ENCODE measurements at places on chromosomes 6 and 20.

GRCh38 chr6:27861276-27861840, 50.8 kb downstream of the OR2B2 start:
- no peak for DNase-seq

- no peak for DNase-seq
These were observed 333.3 kb downstream of the HACE1 start for GRCh38 chr6:104526376-104526775.

DNA sequence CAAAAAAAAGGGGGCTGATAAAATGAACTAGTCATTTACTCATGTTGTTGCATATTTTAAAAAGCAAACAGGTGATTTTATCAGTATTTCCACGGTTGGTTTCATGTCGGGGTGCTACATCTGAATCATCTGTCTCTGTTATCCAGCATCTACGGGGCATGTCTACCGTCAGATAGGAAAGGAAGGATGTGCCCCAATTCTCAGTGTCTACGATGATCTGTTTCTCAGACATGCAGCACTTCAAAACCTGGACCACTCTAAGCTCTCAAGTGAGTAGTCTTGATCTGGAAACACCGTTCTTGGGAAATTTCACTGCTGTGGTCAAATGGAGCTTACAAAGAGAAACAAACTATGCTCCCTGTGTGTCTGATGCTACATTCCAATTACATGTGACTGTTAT, 240.3 kb upstream of the TAB2 start:
- DNase-seq, result no peak

- no peak for DNase-seq
These were observed 143.7 kb downstream of the SYNDIG1 start for GRCh38 chr20:24612799-24613775.

DNA sequence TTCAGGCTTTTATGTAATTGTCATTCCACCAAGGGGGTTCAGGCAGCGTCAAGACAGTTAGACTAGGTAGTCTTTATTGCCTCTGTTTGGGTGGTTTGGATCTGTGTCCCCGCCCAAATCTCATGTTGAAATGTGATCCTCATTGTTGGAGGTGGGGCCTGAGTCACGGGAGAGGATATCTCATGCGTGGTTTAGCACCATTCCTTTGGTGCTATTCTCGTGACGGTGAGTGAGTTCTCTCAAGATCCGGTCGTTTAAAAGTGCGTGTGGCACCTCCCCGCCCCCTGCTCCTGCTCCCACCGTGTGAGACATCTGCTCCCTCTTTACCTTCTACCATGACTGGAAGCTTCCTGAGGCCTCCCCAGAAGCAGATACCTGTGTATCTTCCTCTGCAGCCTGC, 51.3 kb upstream of the FOXC1 start:
- no peak for DNase-seq

GRCh38 chr6:76174722-76175121, 102.3 kb upstream of the IMPG1 start:
- no peak for DNase-seq

DNA sequence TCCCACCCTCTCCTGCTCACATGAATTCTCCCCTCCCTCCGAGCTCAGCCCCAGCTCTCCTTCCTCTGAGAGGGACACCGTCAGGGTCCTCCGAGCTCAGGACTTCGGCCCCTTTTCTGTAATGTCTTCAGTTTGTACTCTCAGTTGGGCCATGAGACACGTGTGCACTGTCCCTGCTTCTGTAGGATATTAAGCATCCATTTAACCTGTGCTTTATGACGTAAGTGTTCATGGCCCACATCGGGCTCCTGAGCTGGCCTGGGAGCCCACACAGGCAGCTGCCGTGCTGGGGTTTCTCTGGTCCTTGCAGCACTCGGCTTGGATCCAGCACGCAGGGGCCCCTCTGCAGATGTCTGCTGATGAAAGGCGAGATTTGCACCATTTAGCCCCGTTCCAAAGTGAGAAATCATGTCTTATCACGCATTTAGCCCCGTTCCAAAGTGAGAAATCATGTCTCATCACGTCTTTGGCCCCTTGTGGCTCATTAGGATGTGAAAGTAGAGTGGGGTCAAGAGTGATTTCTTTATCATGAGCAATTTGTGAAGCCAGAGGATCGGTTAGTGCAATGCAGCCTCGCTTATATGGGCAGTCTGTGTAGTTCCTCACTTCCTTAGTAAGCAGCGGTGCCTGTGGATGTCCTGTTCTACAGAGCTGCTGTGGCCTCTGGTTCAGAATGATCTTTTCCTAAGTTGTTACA, 25.3 kb downstream of the DUSP22 start:
- DNase-seq, result no peak

GRCh38 chr20:24990810-24991252, 1.7 kb downstream of the APMAP start:
- no peak for DNase-seq

DNA sequence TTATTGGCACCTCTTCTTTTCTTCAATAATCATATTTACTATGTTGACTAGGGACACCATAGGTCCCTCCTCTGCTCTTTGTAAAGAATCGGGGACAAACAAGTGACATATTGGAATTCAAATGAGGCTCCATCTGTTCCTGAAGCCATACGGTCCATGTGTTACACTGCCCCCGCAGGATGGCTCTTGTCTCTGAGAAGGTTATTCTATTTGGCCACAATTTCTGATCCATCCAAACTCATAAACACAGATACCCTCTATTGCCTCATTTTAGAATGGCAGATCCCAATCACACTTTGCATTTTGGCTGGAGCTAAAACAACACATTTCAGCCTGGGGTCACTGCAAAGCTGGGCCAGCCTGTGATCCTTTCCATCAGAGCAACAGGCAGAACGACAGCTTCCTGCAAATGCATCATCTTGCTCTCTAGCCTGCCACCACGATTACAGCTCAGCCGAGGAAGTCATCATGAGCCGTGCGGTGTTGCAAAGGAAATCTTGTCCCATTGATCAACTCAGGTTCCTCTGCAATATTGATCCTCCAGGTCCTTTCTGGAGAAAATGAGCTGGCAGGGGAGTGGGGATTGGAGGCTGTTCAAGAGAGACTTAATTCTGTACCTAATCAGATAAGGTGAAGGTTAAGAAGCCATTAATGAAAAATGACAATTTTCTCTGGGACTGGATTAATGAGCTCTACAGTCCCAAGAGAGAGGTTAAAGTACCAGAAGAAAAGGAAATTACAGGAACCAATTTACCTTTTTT, 73.1 kb downstream of the AGPAT4 start:
- no peak for DNase-seq

DNA sequence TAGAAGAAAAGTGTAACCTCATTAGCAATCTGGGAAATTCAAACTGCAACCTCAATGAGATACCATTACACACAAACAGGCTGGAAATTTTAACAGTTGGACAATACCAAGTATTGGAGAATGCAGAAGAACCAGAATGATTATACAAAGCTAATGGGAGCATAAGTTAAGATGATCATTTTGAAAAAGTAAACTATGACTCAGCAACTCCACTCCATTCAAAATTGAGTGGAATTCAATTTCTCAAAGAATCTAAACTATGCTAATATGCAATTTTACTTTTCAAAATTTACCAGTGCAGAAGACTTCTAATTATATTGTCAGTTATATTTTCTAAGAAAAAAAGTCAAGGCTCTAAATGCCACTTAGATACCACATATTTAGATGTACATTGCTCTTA, 17.2 kb downstream of the GPLD1 start:
- no peak for DNase-seq

GRCh38 chr6:139891471-139891870, 517.0 kb upstream of the CITED2 start:
- DNase-seq, result no peak

DNA sequence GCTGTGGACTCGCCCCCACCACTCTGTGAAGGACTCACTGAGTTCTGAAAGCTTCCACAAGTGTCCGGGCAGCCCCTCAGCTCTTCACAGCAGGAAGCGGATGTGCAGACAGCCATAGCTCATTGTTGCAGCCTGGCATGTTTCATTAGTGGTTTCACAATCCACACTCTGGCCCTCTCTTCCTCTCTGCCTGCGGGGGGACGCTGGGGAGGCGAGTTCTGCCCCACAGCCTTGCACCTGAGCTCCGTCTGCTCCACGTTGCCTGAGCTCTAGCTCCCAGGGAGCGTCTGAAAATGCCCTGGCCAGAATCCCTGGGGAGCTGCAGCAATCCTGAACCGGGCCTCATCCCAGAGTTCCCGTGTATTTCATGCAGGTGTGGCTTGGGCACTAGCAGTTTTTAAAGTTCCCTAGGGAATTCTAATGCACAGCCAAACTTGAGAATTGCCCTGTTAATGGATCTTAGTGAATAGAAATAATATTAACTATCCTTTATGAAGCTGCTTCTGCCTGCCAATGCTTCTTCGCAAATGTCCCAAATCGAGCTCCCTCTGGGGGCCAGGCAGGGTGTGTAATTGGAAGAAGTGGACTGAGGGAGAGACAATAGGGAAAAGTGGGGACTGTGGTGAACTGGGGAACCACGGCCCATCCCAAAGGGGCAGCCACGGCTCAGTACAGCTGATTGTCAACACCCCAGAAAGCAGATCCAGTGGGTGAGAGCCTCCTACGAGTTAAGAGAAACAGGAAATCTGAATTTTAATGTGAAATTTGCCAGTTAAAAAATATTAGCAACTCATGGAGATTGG, 51.5 kb downstream of the CTCFL start:
- DNase-seq, result no peak

DNA sequence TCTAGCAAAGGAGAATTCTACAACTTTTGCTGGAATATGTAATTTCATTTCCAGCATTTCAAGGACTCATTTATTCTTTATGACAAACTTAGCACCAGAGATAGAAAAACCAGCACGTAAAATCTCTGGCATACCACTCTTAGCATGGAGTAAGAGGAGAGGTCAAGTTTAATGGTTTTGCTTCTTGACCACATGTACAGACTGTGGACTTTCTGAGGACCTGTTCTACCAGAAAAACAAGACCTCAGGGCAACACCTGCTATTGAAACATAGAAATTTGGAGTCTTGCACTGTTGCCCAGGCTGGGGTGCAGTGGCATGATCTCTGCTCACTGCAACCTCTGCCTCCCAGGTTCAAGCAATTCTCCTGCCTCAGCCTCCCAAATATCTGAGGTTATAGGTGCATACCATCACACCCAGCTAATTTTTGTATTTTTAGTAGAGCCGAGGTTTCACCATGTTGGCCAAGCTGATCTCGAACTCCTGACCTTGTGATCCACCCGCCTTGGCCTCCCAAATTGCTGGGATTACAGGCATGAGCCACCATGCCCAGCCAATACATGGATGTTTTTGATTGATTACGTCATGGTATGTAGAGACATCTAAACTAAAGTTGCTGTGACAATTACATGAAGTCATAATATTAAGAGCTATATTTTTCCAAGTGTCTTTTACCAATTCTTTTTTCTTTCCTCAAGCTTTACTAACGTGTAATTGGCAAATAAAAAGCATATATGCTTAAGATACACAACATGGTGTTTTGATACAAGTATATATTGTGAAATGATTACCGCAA, 36.1 kb downstream of the CRYBG1 start:
- no peak for DNase-seq

GRCh38 chr6:14716499-14717146, 529.2 kb upstream of the JARID2 start:
- no peak for DNase-seq

GRCh38 chr6:166970091-166970490, 13.7 kb upstream of the RNASET2 start:
- DNase-seq, result no peak

DNA sequence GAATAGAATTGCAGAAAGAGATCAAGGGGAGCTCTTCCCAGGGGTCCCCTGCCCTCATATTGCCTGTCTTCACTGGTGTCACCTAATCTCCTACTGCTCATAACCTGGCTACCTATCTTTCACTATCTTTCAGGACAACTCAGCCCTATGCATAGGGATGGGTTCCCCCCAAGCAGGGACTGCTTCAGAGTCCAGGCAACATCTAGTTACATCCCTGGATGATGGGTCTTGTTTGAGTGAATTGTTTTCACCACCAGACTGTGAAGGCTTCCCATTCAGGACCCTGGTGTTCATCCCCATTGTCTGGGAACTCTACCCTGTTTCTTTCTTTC, 850 bp upstream of the HECA start:
- no peak for DNase-seq

GRCh38 chr6:43702534-43703440, 15.2 kb upstream of the MRPS18A start:
- DNase-seq, result no peak

- DNase-seq, result no peak
These were observed 2.1 kb downstream of the USP49 start for GRCh38 chr6:41892921-41893564.

GRCh38 chr6:150403458-150404246, 34.8 kb downstream of the IYD start:
- DNase-seq, result no peak

DNA sequence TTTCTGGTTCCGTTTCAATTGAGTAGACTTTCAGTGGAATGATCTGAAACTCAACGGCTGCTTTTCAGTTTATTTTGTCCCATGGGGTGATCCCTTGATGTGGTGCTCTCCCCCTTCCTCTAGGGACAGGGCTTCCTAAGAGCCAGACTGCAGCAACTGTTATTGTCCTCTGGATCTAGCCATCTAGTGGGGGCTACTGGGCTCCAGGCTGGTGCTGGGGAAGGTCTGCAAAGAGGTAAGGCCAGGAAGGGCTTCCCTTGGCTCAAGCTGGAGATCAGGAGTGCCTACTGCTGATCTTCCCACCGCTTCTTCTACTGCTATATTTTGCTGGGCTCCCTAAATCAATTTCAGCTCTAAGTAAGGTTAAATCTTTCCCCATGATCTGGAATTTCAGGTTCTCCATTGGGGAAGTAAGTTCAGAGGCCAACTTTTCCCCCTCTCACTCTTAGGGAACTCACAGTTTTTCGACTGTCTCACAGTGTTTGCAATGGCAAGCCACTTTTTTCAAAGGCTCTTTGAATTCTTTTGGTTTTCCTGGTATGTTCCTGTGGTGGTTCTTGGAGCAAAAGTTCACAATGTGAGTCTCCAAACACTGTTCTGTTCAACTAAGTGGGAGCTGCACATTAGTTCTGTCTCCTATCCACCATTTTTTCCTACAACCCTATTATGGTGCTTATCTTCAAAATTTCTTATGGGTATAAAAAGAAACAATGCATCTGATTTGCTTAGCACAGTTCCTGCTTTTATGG, 286.2 kb upstream of the EXOC2 start:
- DNase-seq, result no peak
